ENCODE measurements at places on chromosomes 5 and 9.

DNA sequence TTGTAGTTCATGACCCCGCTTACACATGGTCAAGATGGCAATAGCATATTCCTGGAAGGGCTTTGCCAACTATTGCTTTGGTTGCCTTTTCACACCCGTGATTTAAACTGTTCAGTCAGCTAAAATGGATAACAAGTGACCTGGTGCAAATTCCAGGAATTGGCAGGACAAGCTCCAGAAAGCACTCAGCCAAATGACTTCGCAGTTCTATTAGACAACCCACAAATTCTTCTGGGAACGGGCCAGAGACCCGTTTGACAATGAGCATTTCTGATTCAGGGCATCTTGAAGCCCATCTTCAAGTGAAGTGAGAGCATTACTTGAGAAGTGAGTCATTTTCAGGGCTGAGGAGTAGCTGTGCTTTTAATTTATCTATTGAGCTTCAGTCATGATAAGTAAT lies 165.0 kb downstream of the DROSHA start:
- no peak for DNase-seq

GRCh38 chr5:56481428-56482357 lies 248.6 kb upstream of the ANKRD55 start:
- no peak for DNase-seq

- no peak for DNase-seq
Measured at GRCh38 chr9:12554636-12555035, 138.5 kb upstream of the TYRP1 start.

- DNase-seq = no peak
Measured at GRCh38 chr5:17761326-17761725, 127.1 kb downstream of the TAF11L14 start.

GRCh38 chr9:100211476-100211875 lies 112.4 kb downstream of the INVS start:
- no peak for DNase-seq

DNA sequence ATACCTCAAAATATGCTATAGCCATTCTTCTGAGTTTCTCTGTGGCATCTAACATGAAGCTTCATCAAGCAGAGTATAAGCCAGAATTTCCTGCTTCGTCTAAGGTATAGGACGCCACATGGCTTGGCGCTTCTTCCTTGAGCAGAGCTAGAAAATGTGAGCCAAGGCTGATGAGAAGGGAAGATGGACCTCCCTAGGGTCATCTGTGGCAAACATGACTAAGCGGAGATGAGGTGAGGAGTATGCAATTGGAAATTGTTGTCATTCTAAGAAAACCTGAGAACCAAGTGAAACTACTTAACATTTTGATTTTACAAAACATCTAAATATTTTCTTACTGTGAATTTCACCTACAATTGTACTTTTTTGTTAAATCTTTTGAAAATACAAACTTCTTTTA lies 466.5 kb downstream of the PSAT1 start:
- DNase-seq = no peak

DNA sequence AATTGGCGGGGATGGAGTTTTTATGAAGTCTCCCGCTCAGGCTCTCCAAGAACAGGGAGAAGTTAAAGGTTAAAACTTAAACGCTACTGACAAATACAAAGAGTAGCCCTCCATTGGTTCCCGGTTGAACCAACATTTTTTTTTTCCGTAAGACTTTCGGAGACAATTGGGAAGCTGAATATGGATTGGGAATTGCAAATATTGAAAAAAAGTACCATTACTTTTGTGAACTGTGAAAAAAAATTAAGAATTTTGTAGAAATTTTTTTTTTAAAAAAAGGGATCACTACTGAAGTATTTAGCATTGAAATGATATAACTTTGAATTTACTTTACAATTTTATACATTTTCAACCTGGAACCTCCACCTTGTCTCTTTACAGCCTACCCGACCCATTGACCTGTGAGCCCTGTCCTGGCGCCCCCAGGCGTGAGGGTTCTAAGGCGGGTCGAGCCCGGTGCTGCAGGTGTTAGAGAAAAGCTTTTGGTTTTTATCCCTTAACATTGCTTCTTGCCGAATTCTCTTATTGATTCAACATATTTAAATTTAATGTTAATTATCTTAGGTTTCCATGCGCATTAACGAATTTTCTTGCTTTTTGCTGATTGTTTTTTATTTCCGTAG lies 448 bp upstream of the ZNF782 start:
- no peak for DNase-seq

- no peak for DNase-seq
Measured at GRCh38 chr9:2645569-2645968, 24.0 kb downstream of the VLDLR start.

DNA sequence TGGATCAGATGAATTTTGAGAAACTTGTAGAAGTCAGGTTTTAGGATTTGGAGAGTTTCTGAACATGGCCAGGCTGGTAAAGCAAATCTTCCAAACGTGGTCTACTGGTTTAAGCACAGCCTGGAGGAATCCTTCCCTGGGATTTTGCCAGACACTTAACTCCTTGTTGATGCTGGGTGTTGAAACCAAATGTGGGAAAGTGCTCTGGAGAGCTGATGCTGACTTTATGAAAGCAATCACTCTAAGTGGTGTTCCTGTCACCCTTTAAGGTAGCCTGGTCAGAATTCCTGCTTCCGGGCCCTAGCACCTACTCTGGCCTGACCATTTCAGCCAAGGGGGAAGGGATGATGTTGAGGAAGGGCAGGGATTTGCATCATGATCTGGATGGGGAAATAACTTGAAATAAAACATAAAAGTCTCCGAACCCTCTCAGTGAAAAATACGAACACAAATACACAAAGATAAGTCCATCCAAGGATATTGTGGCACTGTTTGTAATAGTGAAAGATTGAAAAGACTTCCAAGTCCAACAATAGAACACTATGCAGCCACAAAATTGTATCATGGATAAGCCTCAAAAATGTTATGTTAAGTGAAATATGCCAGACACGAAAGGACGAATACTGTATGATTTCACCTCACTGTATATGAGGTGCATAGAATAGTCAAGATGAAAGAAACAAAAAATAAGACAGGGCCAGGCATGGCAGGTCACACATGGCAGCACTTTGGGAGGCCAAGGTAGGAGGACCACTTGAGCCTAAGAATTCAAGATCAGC lies 57.7 kb downstream of the PDE6A start:
- DNase-seq = no peak

DNA sequence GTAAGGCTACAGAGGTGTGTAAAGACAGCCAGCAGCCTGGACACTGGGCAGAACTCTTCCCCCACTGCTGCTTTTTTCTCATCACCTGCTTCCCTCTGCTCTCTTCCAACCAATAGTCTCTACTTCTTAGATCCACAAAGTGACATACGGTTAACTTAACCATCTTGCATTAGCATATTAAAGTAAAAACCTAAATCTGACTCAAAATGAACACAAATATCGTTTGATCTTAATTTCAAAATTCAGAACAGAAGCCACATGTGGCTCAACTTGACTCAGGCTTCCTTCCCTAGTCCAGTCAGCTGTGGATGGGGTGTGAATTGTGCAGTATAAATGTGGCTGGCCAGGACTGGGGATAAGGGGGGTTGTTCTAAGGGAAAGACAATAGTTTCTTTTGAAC lies 114.3 kb downstream of the STARD4 start:
- DNase-seq = no peak

DNA sequence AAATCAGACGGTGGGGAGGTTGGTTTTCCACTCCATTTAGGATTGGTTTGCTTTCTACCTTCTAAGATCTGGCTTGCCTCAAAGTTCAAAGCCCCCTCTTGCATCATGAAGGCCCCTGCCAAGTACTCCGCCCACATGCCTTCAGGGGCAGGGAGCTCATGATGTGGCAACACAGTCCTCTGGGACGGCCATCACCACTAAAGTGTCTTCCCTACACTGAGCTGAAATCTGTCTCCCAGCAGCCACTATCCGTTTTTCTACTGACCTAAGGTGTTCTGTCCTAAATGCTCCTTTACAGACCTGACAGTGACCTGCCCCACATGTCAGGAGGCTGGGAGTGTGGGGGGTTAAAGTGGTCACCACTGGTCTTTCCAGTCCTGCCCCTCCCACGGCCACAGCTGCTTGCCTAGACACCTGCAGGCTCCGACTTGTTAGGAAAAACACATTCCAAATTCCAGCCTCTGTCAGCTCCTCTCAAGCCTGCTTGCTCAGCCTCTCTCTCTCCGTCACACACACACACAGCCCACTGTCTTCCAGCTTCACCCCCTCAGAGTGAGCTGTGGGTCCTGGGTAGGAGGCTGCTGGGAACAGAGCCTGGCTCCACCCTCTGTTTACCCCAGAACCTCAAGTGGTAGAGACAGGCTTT lies 44.9 kb downstream of the SHB start:
- DNase-seq = no peak

- no peak for DNase-seq
Measured at GRCh38 chr9:77585335-77585786, 62.8 kb downstream of the GNA14 start.

DNA sequence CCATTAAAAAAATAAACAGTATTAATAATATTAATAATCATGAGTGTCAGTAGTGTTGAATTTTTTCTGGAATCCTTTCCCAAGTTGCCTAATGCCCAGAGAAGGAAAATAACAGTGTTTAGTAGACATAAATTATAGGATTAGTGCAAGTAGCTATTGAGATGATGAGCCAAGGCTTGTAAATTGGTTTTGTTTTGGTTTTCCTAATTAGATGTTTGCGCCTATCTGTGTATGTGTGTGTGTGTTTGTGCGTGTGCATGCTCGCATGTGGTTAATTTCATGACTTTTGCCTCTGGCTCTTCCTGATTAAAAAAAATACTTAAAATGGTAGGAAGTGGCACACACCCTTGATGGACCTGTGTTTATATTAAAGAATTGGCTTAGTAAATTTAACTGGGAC lies 55.4 kb downstream of the FXN start:
- DNase-seq = no peak

DNA sequence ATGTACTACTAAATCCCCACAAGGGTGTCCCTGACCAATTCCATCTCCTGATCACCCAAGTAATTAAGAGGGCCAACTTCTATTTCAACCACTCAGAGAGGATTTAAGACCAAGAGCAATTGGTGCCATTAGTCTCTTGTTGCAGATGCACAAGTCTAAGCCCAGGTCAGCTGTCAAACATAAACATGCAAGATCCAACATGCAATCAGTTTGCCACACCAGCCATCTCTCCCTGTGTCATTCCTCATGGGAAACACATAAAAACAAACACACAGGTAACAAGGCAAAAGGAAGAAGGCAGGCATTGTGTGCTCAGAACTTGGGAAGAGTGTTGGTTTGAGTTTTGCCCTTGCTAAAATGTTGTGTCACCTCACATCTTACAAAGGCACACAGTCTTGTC lies 139.2 kb downstream of the SPOCK1 start:
- DNase-seq = no peak

DNA sequence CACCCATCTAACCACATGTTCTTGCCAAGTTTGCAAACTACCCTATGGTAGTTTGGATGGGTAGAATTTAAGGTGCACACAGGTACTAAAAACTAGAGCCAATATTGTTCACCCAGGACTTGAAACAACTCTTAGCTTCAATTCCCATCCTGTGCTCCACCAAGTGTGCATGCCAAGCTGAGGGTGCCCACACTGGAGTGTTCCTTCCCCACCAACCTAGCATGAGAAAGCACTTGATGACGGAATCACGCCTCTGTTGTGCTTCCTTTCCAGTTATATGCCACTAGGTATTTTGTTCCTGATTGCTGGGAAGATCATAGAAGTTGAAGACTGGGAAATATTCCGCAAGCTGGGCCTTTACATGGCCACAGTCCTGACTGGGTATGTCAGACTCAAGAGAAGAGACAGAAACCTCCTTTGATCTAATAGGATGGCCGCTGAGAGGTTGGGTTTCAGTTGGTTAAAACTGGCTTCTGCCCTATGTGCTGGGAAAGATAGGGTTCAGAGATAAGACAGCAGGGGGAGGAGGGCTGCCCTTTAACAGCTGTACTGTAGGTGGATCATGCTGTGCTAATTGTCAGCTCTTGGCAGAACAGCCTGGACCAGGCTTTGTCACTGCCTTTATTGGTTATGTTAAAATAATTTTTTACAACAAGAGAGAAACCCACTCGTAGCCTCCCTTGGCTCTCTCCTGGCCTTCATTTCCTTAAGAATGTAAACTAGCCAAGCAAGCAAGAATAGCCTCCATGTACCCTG lies 83.5 kb downstream of the SLC1A1 start:
- no peak for DNase-seq

DNA sequence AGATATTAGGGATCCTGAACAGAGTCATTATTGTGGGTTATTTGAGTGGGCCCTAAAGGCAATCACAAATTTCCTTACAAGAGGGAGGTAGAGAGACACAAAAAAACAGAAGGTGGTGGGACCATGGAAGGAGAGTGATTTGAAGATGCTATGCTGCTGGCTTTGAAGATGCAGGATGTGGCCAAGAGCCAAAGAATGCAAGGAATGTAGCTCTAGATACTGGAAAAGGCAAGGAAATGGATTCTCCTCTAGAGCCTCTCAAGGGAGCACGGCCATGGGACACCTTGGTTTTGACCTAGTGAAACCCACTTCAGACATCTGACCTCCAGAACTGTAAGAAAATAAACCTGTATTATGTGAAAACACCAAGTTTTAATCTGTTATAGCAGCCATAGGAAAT lies 53.8 kb downstream of the TTC39B start:
- no peak for DNase-seq

- no peak for DNase-seq
Measured at GRCh38 chr9:135448663-135449100, 30.9 kb upstream of the PPP1R26 start.

DNA sequence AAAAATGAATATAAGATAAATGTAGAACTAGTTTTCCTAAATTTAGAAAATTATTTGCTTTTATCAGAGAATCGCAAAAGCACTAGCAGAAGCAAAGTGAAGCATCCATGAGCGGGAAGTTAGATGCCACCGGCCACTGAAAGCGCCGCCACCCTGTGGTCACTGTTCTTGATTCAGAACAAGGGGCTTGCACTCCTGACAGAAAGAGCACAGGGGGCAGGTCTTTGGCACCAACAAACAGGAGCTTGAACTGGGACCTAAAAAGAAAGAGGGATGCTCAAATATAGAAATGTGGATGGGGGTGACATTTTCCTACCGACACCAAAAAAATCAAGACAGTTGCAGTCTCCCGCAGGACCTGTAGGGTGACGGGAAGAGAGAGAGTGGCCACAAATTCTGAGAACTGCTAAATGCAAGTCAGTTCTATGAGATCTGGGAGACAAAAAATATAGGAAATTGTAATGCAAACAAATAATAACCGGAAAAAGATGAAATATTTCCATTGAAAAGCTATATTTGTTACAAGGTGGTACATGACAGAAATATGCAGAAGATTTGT lies 144.3 kb downstream of the CDH12 start:
- DNase-seq = no peak

DNA sequence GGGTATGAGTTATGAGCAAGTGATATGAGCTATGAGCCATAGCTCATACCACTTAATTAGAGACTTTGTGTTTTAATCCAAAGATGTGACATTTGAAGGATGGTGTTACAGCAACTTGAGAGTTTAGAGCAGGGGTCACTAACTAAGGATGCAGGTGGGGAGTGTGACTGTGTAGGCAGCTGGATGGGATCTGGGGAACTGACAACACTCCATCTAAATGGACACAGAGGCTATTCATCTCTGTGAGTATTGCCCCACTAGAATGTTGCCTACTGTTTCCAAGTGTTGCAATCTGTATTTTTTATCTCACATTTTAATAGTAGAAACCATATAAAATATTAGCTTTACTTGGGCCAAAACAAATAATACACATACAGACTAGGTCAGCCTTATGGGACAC lies 488.1 kb upstream of the DAB2 start:
- no peak for DNase-seq

GRCh38 chr9:128841694-128842492 lies 12.3 kb upstream of the SPOUT1 start:
- no peak for DNase-seq

- DNase-seq = no peak
Measured at GRCh38 chr9:114472765-114473446, 32.4 kb downstream of the WHRN start.

GRCh38 chr9:106156465-106156864 lies 462.1 kb downstream of the TMEM38B start:
- no peak for DNase-seq
